ENCODE measurements at places on chromosomes 5 and 9.

- DNase-seq: no peak
Observed at GRCh38 chr5:35856765-35857351, at the start of gene IL7R. Gene IL7R, plus strand, starts transcription at chr5:35856891. Its CDS starts 87 bp downstream, at chr5:35856978.

- DNase-seq: no peak
Observed at GRCh38 chr9:551986-552929, 289.2 kb upstream of the DMRT1 start.

DNA sequence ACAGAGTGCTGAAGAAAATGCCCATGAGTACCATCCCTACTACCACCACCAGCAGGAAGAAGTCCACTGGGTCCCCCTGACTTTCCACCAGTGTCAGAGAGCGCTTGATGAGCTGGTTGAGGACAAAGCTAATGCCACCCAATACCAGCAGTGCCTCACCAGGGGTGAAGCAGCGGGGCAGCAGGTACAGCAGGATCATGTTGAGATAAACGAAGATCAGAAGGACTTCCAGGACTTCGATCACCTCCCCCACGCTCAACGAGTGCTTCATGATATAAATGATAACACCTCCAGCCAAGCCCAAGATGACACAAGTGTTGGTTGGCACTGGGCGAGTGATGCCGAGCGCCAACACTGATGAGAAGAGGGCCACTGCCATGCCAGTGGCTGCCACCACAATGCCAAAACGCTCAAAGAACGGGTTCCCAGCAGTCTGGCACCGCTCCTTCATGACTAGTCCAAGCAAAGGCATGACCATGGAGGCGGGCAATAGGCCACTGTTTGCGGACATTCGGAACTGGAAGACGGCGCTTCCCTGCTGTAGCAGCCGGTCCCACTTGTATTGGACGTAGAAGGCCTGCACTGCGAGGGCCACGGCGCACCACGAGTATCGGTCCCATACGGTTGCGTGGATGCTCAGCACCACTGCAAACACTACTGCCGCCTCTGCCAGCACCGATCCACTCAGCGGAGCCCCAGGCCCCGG, 679 bp downstream of the DOLK start:
- no peak for DNase-seq

- no peak for DNase-seq
Observed at GRCh38 chr5:139155333-139155732, 42.8 kb downstream of the SIL1 start.

DNA sequence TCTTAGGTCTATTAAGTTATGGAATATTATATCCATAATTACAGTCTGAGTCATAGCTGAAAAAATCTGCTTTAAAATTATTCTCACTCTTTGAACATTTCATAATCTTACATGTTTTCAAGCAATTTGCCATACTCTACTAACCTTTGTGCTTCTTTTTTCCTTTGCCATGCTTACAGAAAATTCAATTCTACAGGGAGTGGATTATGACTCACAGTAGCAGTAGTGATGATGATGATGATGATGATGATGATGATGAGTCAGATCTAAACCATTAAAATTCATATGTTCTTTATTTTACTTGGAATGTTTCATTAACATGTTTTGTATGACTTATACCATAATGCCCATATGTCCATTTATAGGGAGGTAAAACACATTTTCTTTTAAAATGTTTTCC, 207.1 kb downstream of the VPS13A start:
- no peak for DNase-seq

DNA sequence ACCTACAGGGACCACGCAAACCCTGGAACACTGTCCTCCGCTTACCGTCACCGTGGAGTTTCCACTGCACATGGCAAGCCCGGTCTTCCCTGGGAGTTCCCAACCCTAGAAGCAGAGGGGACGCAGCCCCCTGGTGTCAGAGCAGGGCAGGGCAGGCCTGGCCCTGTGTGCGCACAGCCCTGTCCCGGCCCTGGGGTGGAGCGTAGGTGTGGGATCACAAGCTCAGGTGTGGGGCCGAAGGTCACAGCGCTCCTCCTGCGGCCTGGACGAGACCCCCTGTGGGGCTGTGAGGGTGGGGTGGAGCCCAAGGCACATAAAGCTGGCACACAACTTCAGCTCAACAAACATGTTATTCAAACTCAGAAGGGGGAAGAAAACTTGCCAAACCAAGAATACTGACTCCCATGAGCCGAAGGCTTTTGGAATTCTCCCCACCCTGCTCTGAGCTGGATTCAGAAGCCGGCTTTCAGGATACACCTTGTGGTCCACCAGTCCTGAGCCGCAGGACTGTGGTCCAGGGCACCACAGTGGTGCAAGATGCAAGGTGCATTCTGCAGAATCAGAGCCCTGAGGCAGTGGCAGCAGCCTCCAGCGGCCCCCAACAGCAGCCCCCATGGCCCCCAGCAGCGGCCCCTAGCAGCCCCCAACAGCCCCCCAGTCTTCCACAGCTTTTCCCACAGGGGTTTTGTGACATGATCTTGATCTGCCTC, 11.8 kb upstream of the EXOC3 start:
- DNase-seq: peak; percentile 25

DNA sequence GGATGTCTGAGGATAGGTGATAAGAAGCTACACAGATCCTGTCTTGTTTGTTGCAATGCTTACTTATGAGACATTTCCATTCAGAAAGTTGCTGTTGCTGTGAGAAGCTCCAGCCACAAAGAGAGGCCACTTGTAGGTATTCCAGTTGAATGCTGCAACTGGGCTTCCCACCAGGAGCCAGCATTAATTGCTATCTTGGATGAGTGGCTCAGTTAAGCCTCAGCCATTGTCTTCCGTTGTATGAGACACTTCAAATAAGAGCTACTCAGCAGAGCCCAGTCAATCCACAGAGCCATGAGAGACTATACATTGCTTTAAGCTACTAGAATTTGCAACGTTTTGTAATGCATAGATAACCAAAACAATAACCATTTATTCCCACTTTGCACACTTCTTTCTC, 104.3 kb upstream of the ARRDC3 start:
- no peak for DNase-seq

DNA sequence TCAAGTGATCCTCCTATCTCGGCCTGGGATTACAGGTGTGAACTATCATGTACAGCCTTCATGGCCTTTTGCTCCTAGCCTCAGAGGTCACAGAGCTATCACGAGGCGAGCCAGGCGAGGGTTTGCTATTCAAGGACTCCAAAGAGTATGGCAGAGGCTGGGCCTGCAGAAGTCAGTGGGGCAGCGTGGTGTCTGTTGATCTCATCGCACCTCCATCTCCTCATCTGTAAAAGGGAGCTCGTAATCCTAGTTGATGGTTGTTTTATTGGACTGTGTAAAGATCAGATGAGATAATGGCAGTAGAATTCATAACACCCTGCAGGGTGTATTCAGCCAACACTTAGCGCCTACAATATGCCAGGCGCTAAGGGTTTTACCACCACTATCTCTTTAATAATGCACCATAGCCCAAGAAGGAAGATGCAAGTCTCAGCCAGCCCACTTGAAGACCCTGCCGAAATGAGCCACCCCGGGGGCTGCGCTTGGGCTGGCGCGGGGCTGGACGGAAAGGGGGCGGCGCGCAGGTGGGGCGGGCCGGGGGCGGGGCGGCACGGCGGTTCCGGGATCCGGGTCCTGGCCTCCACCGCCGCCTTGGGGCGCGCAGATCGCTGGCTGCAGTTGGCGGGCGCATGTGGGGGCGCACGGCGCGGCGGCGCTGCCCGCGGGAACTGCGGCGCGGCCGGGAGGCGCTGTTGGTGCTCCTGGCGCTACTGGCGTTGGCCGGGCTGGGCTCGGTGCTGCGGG, at the start of gene GALNT12:
Gene GALNT12, plus strand, starts transcription at position 601 of the 744 bp plus-strand sequence. Its CDS starts 29 bp downstream, at position 630.
- DNase-seq: peak; percentile 23

DNA sequence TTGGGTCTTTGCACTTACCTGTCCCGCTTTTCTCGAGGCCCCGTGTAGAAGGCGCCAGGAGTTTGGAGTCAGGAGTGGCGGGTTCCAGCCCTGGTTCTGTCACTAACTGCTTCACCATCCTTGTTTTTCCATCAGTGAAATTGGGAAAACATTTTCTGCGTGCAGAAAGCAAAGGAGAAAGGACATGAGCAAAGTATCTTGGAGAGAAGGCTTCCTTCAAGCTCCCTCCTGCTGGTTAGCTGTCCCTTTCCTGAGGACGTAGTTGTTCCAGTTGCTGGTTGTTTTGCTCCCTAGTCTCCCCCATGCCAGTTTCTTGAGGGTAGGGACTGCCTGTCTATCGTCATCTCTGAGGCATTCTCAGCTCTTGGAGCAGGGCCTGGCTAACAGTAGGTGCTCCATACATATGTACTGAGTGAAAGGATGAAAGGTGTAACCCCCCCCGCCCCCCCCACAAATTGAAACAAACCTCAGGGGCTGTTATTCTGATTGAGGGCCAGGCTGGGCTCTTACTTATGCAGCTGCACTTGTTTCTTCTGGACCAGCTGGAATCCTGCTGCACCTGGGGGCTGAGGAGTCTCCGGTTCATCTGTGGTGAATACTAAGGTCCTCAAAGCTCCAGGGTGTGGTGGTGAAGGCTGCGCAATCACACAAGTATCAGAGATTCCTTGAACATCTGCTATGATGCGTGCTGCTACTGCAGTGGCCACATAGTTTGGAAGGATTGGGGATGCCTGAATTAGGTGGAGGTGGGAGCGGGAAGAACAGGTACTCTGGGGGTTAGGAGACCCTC, 1.0 kb downstream of the SMIM3 start:
- DNase-seq: no peak

DNA sequence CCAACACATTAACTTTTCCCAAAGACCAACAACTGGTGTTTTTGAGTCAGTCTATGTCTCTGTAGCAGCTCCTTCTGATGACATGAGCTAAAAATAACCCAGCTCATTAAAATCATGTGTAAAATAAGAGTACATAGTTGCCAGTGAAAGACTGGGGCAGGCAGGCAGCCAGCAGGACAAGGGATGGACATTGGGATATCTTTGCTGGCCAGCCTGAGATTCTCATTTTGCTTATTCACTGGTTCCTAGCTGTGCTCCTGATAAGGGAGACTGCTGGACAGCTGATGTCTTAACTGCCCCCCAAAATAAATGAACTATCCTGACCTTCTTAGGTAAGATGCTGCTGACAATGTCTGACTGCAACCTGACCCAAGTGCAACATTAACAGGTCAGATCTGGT, 33.9 kb downstream of the EPB41L4B start:
- no peak for DNase-seq

DNA sequence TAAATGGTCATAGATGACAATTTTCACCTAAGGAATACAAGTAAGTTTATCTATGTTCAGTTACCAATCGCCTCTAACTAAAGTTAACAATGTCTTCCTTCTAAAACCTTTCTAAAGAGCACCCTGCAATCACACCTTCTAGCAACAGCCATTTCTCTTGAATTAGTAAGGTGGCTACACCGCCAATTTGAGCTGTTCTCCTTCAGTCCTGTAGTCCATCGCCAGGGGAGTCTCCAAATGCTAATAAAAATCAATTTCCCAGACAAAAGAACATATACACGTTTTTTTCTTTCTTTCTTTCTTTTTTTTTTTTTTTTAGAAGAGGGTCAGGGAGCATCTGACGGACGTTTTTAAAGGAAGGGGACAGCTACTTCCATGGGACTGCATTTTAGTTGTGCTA, 729 bp upstream of the RORB start:
- no peak for DNase-seq

DNA sequence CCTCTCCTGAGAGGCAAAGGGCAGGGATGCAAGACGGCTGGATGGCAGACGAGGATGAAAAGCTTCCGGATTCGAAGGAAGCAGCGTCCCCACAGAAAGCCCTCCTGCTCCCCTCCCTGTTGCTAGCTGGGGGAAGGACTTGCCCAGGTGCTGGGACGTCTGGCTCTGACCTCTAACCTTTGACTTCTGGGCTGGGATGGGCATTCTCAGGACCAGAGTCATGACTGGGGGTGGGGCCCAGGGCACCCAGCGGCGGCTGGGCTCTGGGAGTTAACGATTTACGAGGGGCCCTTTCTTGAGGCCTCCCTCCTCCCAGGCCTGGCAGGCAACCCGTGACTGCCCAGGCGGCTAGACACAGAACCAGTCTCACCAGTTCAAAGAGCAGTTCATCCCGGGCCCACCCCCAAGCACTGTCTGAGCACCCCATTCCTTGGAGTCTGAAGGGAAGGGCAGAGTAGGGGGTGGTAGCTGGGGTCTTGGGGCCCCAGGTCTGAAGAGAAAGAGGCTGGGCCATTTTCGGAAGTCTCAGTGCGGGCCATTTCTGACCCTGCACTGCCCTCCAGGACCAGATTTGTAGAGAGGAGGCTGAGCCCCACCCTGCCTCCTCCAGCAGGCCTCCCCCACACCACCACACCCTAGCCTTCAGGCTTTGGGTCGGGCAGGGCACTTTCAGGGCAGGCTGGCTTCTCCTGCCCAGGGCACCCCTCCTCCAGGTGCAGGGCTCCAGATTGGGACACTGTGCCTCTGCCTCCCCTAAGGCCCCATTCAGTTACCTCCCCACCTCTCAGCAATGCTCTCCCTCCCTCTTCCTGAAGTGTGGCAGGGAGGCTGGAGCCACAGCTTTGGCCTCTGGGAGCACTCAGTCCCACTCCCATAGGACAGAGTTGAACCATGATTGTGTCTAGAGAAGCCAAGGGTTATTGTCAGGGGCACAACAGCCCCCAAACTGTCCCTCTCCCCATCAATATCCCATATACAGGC, 5.0 kb upstream of the CXXC5 start:
- no peak for DNase-seq

DNA sequence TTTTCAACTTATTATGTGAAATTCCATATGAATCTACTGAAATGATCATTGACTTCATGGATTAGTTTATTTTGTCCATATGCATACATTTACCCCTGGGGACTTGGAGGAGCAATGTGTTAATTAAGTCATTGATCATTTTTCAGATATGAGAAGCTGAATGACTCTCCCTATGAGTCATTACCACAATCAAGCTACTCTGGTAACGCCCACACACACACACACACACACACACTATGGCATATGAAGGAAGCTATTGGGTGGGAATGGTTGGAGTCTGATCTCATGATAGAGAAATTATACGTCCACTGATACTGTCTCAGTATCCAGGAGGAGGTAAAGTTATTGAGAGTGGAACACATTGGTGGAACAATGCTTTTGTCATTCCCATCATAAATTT, 528.9 kb downstream of the AGTPBP1 start:
- DNase-seq: no peak

GRCh38 chr9:95515272-95516113, 1.3 kb downstream of the PTCH1 start:
- no peak for DNase-seq

DNA sequence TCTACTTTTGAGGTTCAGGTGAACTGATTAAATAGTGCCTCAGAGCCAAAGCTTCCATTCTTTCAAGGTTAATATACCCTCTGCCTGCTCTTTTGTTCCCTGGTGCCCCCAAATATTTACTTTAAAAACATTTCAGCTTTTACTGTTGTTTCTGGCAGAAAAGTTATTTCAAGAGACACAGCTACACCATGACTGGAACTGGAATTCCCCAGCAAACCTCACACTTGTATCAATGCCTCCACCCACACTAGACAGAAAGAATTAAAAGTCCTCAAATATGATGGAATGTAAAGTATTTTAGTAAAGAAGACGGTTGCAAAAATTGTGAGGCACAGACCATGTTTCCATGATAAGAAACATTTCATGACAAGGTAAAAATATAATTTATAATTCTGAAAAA, 720.2 kb upstream of the TYRP1 start:
- DNase-seq: no peak

GRCh38 chr9:131420980-131421624, 27.2 kb downstream of the PRRC2B start:
- no peak for DNase-seq

- DNase-seq: no peak
Observed at GRCh38 chr5:95823738-95824609, 1.4 kb upstream of the GLRX start.

All from activated gamma-delta T cell treated with anti-CD3 and anti-CD28 coated beads, Interleukin-2, amount 50 U/mL, for 16 hours (primary cell).